ENCODE measurements at places on chromosomes 3 and 15. TPM values are rescaled to one million over a fixed set of nuclear protein-coding genes. Genes with fewer than 3 reads are reported as not detected.
A peak's percentile ranks its signal among the peaks of the same experiment; 100 is the strongest.

DNA sequence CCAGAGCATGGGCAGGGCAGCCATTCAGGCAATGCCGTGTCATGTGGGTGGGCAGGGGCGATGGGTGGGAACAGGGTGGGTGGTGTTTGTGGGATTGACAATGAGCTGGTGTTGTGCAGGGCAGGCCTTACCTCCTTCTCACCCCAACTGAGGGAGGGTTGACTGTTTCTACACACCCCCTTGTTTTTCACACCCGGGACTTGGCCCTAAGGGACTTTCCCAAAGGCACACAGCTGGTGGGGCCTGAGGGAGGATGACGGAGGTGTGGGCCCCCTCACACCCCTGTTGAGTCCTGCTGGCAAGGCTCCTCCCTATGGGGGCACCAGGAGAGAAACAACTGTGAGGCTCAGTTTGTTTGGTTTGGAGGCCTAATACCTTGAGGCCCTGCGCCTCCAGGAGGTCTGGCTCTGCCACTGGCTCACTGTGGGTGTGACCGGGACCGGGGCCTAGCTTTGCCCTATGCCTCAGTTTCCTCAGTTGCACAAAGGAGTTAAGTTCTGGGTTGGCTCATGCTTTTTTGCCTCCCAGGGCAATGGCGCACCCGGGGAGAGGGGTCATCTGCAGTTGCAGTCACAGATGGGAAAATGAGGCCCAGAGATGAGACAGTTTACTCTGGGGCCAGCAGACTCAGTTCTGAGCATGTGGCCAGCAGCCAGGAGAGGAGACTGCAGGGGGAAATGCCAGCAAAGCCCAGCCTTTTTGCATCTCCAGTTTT lies 5.1 kb upstream of the DNAH1 start:
- H3K36me3 ChIP-seq: no peaks in the 10 kb centered on the region
- no peak overlapping the region for H3K4me3 ChIP-seq
- peak overlapping the region; percentile 97 for H3K27ac ChIP-seq
- DNase-seq: no peak
- no peaks in the 10 kb centered on the region for H3K27me3 ChIP-seq

GRCh38 chr3:129107793-129108192 lies 13.8 kb downstream of the RAB43 start:
- no peaks in the 10 kb centered on the region for H3K4me1 ChIP-seq
- H3K27ac ChIP-seq: no peak overlapping the region
- H3K27me3 ChIP-seq: no peaks in the 10 kb centered on the region
- no peak overlapping the region for H3K4me3 ChIP-seq
- H3K36me3 ChIP-seq: peaks cover 20% of the 10 kb centered on the region
- DNase-seq: no peak

DNA sequence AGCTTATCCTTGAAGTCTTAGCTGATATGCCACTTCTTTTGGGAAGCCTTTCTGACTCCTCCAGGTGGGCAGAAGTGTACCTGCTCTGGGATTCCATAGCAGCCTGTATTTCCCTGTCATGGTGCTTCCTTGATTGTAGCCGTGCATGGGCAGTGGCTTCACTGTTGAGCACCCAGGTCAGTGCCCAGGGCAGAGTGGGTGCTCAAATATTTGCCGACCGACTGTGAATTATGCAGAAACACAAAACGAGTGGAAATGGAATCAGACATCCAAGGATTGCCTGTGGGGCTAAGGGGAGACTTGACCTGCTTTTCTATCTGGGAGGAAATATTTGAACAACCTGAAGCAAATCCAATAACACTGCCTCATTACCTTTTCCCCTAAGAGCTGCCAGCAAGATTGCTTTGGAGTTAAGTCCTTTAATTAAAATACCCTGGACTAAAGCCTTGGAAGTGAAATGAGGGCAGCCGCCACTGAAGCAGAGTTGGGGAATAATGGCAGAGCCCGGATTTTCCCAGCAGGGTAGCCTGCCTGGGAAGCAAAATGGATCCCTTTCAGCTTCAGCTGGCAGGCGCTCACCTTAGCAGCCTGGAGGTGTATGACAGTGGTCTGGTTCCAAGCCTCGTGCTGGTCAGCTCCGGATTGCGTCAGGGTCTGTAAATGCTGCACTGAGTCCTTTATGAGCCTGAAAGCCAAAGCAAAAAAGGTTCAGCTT lies 14.9 kb downstream of the ACOX2 start:
- H3K27me3 ChIP-seq: peaks cover 24% of the 10 kb centered on the region
- H3K36me3 ChIP-seq: no peaks in the 10 kb centered on the region
- peaks cover 19% of the 10 kb centered on the region for H3K4me1 ChIP-seq
- DNase-seq: peak; percentile 68
- H3K4me3 ChIP-seq: no peak overlapping the region

- no peaks in the 10 kb centered on the region for H3K4me1 ChIP-seq
- no peaks in the 10 kb centered on the region for H3K27me3 ChIP-seq
- no peak for DNase-seq
- no peaks in the 10 kb centered on the region for H3K36me3 ChIP-seq
- H3K27ac ChIP-seq: no peak overlapping the region
Measured at GRCh38 chr15:23671481-23671880, 15.6 kb downstream of the NDN start.

- H3K4me1 ChIP-seq: no peaks in the 10 kb centered on the region
- H3K36me3 ChIP-seq: peaks cover 56% of the 10 kb centered on the region
- no peak overlapping the region for H3K4me3 ChIP-seq
Measured at GRCh38 chr3:196075013-196075412, 6.9 kb downstream of the TFRC start.

- no peaks in the 10 kb centered on the region for H3K4me1 ChIP-seq
- no peaks in the 10 kb centered on the region for H3K27me3 ChIP-seq
- H3K4me3 ChIP-seq: no peak overlapping the region
- DNase-seq: no peak
- no peaks in the 10 kb centered on the region for H3K36me3 ChIP-seq
Measured at GRCh38 chr3:161770484-161771386, 274.1 kb downstream of the OTOL1 start.

DNA sequence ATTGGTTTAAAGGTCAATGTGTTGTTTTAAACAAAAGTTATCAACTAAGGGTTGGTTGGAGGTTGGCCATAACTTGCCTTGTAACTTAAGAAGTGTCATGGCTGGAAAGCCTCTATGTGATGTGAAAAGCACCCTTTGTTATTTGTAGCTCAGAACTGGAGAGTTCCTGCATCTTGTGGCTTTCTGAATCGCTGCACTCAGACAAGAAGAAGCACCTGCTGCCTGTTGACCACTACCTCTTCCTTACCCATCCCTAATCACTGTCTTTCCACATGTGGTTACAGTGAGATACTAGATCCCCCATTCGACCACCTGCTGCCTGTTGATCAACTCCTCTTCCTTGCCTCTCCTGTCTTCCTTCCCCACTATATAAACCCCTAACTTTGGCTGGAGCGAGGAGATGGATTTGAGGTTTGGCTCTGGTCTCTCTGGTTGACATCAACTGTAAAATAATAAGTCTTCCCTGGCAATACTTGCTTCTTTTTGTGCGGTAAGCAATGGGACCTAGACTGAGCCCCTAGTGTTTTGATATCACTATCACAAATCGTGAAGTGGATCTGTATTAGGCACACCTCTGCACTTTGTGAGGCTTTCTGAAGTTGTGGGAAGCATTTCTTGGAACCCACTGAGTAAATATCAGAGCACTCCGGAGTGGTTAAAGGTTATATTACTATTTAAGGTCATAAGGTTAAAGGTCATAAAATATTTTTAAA lies 13.8 kb downstream of the RPL39L start:
- H3K4me3 ChIP-seq: no peak overlapping the region
- no peaks in the 10 kb centered on the region for H3K4me1 ChIP-seq
- no peaks in the 10 kb centered on the region for H3K36me3 ChIP-seq
- DNase-seq: no peak
- H3K27me3 ChIP-seq: no peaks in the 10 kb centered on the region
- H3K27ac ChIP-seq: no peak overlapping the region

GRCh38 chr3:183662099-183662498 lies 26.7 kb downstream of the KLHL24 start:
- H3K36me3 ChIP-seq: peaks cover 38% of the 10 kb centered on the region
- H3K27ac ChIP-seq: no peak overlapping the region
- DNase-seq: no peak
- H3K4me1 ChIP-seq: no peaks in the 10 kb centered on the region
- H3K27me3 ChIP-seq: no peaks in the 10 kb centered on the region

- H3K4me1 ChIP-seq: no peaks in the 10 kb centered on the region
- no peaks in the 10 kb centered on the region for H3K36me3 ChIP-seq
- no peaks in the 10 kb centered on the region for H3K27me3 ChIP-seq
- no peak for DNase-seq
- H3K4me3 ChIP-seq: no peak overlapping the region
- no peak overlapping the region for H3K27ac ChIP-seq
Measured at GRCh38 chr15:100934166-100934565, 15.0 kb downstream of the LRRK1 start.

- DNase-seq: peak; percentile 84
- no peaks in the 10 kb centered on the region for H3K4me1 ChIP-seq
- peaks cover 32% of the 10 kb centered on the region for H3K36me3 ChIP-seq
Measured at GRCh38 chr15:100602823-100603393, 519 bp downstream of the ASB7 start.

- no peak overlapping the region for H3K27ac ChIP-seq
- DNase-seq: no peak
Measured at GRCh38 chr3:120070263-120070981, 23.8 kb downstream of the GSK3B start.

GRCh38 chr3:50609071-50609762 lies 2.4 kb downstream of the CISH start:
- H3K4me1 ChIP-seq: no peaks in the 10 kb centered on the region
- no peak overlapping the region for H3K4me3 ChIP-seq
- no peak for DNase-seq

- H3K36me3 ChIP-seq: no peaks in the 10 kb centered on the region
- no peak overlapping the region for H3K4me3 ChIP-seq
- no peak for DNase-seq
- no peaks in the 10 kb centered on the region for H3K27me3 ChIP-seq
Measured at GRCh38 chr15:90126022-90126421, 23.8 kb upstream of the IDH2 start.

GRCh38 chr3:143081844-143082778 lies 37.5 kb upstream of the CHST2 start:
- no peak for DNase-seq
- no peaks in the 10 kb centered on the region for H3K36me3 ChIP-seq
- H3K27ac ChIP-seq: no peak overlapping the region

DNA sequence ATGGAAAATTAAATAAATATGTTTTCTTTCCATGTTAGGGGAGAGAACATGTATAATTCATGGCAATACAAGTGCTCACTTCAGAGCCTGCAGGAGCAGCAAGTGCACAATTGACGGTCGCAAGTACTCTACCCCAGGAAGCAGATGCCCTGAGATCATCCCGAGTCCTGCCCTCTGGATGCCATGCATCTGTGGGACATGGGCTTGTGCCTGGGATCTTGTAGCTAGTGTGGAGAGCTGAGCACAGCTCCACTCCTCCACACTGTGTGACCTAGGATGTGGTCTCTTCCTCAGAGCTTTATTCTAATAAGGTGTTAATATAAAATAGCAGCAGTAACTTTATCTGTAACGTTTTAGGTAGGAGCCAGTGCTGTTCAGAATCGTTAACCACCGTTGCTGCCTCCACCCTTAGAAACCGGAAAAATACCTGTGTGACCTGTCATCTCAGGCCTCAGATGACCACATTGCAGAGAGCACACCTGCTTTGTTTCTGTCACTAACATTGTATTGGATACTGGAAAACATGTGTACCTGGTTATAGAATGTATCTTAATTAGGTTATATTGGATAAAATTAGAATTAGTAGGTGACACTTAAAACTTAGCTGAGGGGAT lies 105.0 kb upstream of the GOLGA6L6 start:
- no peak overlapping the region for H3K4me3 ChIP-seq
- H3K36me3 ChIP-seq: no peaks in the 10 kb centered on the region
- no peaks in the 10 kb centered on the region for H3K4me1 ChIP-seq
- no peak overlapping the region for H3K27ac ChIP-seq

DNA sequence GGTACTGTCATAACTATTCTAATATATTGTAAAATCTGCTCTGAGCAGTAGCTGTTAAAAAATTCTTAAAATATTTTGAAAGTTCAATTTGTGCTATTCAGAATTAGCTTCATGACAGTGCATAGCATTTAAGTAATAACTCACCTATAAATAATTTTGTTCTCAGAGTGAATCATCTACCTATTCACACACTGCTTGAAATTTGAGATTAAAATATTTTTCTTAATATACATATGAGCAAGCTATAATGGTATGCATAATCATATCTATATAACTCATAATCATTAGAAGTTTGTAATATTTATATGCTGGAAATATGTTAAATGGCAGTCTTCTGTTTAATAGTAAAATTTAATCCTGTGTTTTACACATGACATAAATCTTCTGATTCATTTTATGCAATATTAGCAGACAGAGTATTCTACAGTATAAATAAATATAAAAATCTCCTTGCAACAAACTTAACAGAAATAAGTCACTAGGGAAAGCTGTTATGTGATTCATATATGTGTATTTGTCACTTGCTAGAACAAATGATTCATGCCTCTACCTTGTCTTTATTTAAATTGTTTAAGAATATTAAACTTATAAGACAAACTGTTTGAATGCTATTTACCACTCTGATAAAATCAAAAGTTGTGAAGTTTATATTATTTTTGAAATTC lies 710.8 kb downstream of the PLOD2 start:
- no peak for DNase-seq
- no peak overlapping the region for H3K4me3 ChIP-seq
- no peaks in the 10 kb centered on the region for H3K27me3 ChIP-seq
- no peaks in the 10 kb centered on the region for H3K36me3 ChIP-seq
- no peak overlapping the region for H3K27ac ChIP-seq
- H3K4me1 ChIP-seq: no peaks in the 10 kb centered on the region

- no peak overlapping the region for H3K27ac ChIP-seq
- peaks cover 21% of the 10 kb centered on the region for H3K27me3 ChIP-seq
- DNase-seq: no peak
- H3K4me3 ChIP-seq: no peak overlapping the region
- H3K36me3 ChIP-seq: no peaks in the 10 kb centered on the region
Measured at GRCh38 chr3:127304121-127304744, 16.4 kb upstream of the PRR20G start.

DNA sequence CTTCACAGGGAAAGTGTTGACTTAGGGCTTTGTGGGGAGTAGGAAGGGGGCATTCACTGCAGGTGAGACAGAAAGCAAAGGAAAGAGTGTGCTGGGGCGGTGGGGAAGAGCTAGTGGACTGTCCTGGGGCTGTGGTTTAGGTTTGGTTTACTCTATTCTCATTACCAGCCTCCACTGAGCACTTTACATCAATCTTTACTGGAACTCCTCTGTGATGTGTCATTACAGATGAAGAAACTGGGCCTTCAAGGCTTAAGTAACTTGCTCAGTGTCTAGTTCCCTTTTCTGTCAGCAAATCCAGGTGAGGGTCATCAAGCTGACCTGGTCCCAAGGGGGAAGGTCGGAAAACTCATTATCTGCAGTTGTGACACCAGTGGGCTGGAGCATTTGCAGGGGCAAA lies 120.2 kb upstream of the PFN2 start:
- H3K27me3 ChIP-seq: no peaks in the 10 kb centered on the region
- H3K4me1 ChIP-seq: peaks cover 3% of the 10 kb centered on the region
- H3K27ac ChIP-seq: no peak overlapping the region
- H3K4me3 ChIP-seq: no peak overlapping the region

- H3K4me3 ChIP-seq: no peak overlapping the region
- H3K36me3 ChIP-seq: no peaks in the 10 kb centered on the region
- no peaks in the 10 kb centered on the region for H3K4me1 ChIP-seq
- peaks cover 19% of the 10 kb centered on the region for H3K27me3 ChIP-seq
- no peak overlapping the region for H3K27ac ChIP-seq
Measured at GRCh38 chr15:72284781-72285180, 12.4 kb upstream of the PARP6 start.

The BTD gene
- total RNA-seq: 18.2 TPM

The ANKUB1 gene
- not detected for total RNA-seq

The DUOXA2 gene
- not detected for total RNA-seq

The CAND2 gene
- 15.0 TPM for total RNA-seq

The TXNRD3 gene
- total RNA-seq: 9.9 TPM

The DZIP1L gene
- total RNA-seq: 20.8 TPM

The MORC1 gene
- not detected for total RNA-seq

The ZBTB20 gene
- 1.6 TPM for total RNA-seq

The GXYLT2 gene
- total RNA-seq: 7.9 TPM

The SENP8 gene
- 4.7 TPM for total RNA-seq

The EFCAB12 gene
- total RNA-seq: 0.36 TPM

The FILIP1L gene
- total RNA-seq: 0.45 TPM

The EIF1B gene
- total RNA-seq: 67.4 TPM
